ENCODE measurements at places on chromosomes 3 and 15.

GRCh38 chr3:143835312-143835711 is 13.0 kb downstream of the SLC9A9 start:
- DNase-seq, result no peak

DNA sequence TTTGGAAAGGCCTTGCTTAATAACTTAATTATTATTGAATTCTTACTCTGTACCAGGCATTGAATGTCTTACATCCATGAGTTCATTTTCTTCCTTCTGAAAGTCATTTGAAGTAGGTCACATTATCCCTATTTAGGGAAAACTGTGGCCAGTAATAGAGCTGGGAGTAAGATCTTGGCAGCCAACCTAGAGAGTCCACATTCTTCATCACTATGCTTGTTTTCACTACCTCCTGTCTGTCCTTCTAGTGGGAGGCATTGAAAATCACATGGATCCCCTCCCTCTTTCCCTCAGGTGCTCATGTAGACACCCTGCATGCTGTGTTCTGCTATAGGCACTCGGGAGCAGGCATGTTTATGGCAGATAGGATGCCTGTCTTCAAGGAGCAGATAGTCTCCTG is 154.9 kb downstream of the EBLN2 start:
- no peak for DNase-seq

DNA sequence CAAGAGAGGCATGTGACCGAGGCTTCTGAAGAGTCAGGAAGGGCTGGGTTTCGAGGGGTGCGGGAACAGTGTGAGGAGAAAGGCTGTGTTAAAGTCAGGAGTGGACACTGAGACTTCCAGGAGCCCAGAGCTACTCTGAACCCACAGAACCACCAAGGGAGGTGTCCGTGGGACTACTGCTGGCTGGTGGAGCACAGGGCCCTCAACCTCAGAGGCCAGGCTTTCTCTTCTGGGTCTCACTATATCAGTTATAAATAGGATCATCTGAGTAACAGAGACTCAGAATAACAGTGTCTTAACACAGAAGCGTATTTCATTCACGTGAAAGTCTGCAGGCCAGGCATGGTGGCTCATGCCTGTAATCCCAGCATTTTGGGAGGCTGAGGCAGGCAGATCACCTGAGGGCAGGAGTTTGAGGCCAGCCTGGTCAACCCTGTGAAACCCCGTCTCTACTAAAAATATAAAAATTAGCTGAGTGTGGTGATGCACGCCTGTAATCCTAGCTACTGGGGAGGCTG is 113.6 kb downstream of the TMEM266 start:
- no peak for DNase-seq

GRCh38 chr3:182818296-182818978 is 25.1 kb downstream of the ATP11B start:
- no peak for DNase-seq

- DNase-seq, result no peak
Measured at GRCh38 chr15:88470625-88471372, 3.3 kb downstream of the MRPS11 start.

DNA sequence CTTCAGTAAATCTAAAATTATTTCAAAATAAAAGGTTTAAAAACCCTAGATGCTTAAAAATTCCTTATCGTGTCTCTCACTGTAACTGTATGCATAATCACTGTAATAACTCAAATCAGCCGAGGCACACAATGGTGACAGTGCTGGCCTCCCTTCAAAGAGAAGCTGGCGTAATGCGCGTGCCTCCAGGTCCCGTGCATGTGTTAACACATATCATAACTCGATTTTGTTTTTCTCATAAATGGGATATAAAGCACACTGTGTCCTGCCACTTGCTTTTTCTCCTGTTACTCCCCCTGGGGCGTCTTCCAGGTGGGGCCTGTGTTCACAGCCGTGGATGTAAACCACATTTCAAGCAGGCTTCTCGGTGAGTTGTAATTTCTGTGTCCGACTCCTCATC is 56.0 kb downstream of the TPRA1 start:
- DNase-seq, result no peak

DNA sequence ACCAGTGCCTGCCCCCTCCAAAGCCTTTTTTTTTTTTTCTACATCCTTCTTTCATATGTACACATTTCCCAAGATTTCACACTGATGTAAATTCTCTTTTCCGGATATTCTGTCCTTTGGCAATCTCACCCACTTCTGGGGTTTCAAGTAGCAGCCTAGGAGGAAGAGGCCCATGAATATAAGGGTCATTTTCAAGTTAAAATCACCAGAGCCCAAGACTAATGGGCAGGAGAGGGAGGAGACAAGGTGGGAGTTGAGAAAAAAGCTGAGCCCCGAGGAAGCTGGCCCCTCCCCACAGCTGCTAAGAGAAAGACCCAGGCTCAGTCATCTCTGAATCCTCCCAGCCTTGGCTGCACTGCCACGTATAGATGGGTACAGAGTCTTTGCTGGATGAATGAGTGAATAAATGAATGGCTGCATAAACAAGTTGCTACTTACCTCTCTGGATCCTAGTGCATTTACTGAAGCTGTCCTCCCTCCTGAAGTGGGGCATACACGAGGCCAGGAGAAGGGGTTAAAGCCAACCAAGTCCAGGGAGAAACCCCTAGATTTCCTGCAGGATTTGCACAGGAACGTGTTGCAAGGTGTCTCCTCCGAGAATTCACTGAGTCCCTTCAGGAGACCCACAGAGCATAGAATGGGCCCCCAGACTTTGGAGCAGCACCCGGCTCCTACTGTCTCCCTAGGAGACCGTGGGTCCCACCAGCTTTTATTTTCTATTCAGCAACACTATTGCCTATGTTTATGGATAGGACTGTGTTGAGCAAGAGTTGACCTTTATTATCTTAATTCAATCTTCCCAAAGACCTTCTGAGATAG is 100.8 kb upstream of the LIPC start:
- no peak for DNase-seq

DNA sequence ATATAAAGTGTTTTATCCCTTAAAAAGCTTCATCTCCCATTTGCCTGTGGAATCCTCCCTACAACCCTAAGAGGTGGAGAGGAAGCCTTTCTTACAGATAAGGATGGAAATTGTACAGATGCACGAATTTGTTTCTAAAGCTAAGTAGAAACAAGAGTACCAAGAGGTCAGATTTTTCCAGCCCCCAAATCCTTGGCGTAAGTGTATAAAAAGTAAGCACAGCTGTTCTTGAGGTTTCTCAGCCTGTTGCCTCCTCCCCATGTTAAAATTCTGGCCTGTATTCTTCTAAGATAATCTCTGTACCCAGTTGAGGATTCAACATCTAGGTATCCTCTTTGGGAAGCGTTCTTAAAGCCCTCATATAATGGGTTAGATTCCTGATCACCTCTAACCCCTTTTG is 34.9 kb downstream of the RAB7A start:
- DNase-seq, result no peak

GRCh38 chr3:53193466-53194209 is 32.6 kb downstream of the PRKCD start:
- no peak for DNase-seq

DNA sequence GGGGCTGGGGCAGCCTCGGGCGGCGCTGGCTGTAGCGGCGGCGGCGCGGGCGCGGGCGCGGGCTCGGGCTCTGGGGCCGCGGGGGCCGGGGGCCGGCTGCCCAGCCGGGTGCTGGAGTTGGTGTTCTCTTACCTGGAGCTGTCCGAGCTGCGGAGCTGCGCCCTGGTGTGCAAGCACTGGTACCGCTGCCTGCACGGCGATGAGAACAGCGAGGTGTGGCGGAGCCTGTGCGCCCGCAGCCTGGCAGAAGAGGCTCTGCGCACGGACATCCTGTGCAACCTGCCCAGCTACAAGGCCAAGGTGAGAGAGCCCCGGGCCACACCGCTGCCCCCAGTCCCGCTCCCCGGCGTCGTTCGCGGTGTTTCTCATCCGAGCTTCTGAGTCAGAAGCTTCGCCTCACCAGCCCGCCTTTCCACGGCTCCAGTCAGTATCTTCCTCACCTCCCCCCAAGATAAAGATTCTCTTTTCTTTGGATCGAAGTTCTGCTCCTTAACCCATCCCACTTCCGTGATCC is 600 bp downstream of the FBXO45 start:
- DNase-seq, result peak; percentile 33

DNA sequence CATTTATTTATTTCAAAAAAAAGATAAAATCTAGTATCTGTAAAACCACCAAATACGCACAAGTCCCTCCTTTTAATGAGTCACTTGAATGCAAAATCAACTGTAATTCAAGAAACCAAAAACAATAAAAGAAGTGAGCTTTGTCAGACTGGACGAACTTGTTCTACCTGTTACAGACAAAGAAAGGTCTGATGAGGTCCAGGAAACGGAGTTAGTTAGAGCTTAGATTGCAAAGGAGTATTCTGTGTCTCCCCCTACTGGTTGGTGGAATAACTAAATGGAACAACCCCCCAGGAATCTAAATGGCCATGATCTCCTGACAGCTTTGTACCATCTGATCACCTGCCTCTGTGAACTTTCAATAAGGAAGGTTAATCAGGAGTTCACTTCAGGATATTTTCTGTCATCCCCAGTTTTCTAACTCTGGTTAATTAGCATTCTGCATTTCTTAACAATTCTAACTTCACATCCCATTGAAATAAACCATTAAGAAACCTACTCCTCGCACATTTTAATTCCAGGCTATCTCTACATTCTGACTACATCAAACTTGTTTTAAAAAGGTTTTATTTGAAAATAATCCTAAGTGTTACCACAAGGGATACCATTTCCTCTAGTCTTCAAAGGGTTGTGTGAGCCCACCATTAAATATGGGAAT is 333.0 kb upstream of the SATB1 start:
- DNase-seq, result peak; percentile 19

- DNase-seq, result no peak
Measured at GRCh38 chr3:31687020-31687802, 154.5 kb downstream of the STT3B start.

DNA sequence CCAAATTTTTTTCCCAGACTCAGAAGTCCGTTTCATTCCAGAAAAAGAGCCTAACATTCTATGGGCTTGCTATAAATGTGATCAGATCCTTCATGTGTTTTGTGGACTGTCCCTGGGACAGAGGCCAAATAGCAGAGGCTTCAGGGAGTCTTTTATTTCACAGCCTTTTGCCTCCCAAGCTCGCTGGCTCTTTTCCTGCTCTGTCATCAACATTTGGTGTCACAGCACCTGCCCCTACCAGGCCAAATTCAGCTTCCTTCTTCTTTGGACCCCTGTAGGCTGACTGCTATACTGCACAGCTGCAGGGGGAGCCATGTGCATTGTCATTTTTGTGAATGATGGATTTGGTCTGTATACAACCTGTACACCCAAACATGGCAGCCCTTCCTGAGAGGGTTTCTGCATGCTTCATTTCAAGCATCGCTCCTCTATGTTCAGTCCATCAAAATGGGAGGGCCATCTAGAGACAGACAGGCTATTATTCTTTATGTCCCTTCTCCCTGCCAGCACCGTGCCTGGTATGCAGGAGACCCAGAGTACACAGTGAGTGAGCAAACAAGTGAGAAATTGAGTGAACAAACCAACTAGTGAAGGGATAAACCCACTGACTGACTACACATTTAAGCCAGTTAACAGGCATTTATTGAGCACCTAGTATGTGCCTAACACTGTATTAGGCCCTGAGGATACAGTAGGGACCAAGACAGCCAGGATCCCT is 17.9 kb upstream of the RPP14 start:
- DNase-seq, result no peak

Measured in NCI-H226 (cell line).